ENCODE measurements at places on chromosomes 12 and 14.

DNA sequence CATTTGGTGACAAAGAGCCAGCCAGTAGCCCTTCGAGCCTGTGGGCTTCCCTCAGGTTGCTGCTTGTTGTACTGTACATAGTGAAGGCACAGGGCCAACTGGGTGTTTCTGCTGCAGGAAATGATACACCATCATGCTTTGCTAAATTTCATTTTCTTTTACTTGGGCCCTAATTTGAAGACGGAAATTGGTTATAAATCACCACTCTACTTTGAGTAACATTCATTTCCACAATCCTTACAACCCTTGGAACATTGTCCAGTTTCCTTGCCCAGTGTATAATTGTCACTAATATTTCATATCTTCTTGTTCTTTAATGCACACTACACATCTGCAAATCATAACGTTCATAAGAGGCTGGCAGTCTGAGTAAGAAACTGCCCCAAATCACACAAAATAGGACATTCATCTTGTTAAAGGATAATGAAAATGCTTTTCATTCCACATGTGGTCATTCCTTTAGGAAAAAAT, 30.2 kb downstream of the MSRB3 start:
- DNase-seq = no peak

- DNase-seq = no peak
These were observed 54.4 kb upstream of the BMP4 start for GRCh38 chr14:54010981-54011380.

GRCh38 chr14:52312931-52313355, 1.2 kb upstream of the PTGER2 start:
- DNase-seq = peak; percentile 53

DNA sequence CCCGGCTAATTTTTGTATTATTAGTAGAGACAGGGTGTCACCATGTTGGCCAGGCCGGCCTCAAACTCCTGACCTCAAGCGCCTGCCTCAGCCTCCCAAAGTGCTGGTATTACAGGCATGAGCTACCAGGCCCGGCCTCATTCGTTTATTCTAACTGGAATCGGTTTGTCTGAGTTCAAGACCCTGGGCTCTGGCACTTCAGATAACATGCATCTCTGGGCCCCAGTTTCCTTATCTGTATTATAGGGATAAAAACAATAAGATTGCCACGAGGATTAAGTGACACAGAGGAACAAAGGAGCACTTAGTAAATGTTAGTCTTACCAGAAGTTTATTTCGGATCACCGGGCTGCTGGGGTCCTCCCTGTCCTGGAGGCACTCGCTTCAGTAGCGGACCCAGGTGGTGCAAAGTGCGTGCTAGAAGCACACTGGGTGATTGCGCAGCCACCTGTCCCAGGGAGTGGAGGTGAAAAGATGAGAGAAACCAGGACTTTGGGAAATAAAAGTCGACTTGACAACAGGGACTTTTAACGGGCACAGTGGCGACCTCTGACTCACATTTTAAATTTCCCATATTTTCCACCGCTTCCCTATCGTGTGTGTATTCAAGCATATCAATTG, 37.5 kb downstream of the ACACB start:
- no peak for DNase-seq

GRCh38 chr12:68481181-68481941, 129.3 kb upstream of the RAP1B start:
- no peak for DNase-seq

- no peak for DNase-seq
These were observed 26.6 kb downstream of the OR10G3 start for GRCh38 chr14:21553266-21553665.

DNA sequence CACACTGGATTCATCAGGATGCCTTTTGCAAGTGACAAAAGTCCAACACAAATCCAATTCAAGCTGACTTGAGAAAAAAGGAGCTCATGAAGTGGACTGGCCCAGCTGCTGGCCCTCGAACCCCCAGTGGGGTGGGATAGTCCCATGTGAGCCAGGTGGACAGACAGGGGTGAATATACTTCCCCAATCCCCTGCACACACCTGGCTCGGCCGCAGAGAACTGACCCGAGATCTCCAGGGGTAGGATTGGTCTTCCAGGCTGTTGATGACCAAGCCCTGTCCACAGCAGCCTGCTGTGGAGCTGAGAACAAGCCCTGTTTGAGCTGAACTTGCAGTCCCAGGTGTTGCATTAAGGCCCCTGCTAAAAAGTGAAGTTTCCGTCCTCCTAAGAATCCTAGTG, 56.2 kb downstream of the TPCN1 start:
- no peak for DNase-seq

- no peak for DNase-seq
These were observed 38.7 kb downstream of the P2RX4 start for GRCh38 chr12:121248622-121249021.

GRCh38 chr12:129127211-129127610, 273.9 kb downstream of the GLT1D1 start:
- DNase-seq = no peak

GRCh38 chr14:52313462-52313861, 650 bp upstream of the PTGER2 start:
- DNase-seq = peak; percentile 40

DNA sequence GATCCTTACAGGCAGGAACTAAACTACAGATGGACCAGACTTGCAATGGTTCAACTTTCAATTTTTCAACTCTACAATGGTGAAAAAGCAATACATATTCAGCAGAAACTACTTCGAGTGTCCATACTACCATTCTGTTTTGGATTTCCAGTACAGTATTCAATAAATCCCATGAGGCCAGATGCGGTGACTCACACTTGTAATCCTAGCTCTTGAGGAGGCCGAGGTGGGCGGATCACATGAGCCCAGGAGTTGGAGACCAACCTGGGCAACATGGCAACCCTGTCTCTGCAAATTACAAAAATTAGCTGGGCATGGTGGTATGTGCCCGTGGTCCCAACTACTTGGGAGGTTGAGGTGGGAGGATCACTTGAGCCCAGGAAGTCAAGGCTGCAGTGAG, 336.1 kb downstream of the MED13L start:
- DNase-seq = no peak

DNA sequence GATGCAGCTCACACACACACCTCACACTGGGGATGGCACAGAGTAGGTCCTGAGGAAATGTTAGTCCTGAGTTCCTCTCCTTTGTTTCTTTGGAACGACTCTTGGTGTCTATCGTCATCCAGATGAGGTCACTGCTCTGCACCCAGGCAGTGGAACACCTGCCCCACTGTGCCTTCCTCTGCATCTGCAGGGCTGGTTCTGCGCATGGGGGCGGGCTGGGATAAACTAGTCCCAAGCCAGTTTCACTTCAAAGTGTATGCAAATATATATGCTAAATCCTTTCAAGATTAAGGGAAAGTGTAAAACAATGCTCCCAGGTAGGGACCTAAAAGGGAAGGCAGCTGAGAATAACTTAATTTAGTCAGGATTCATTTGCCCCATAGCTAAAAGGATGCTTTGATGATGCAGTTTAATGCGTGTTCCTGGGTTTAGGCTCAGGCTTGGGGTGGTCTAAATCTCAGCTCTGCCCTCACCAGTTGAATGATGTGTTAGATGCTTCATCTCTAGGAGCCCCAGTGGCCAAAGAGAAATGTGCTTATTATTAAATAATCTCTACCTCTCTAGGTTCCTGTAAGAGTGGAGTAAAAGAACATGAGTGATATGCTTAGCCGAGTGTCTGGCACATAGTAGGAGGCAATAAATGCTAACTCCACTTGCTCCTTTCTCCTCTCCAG, 47.1 kb upstream of the OVCH1 start:
- DNase-seq = no peak

DNA sequence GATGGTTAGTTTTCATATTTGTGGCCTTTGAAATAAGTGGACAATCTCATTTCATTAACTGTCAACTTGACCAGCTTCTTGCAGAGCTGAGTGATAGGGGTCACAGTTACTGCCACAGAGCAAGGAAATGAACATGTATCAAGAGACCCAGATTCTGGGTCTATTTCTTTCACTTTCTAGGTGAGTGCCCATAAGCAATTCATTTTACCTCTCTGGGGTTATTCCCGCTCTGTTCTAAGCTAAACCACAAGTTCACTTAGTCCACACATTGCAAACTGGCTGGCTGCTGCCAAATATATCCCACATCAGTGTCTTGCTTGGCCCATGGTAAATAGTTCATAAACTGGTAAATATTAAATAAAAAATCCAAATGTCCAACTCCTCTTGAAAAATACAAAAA, 29.9 kb downstream of the GPHB5 start:
- no peak for DNase-seq

DNA sequence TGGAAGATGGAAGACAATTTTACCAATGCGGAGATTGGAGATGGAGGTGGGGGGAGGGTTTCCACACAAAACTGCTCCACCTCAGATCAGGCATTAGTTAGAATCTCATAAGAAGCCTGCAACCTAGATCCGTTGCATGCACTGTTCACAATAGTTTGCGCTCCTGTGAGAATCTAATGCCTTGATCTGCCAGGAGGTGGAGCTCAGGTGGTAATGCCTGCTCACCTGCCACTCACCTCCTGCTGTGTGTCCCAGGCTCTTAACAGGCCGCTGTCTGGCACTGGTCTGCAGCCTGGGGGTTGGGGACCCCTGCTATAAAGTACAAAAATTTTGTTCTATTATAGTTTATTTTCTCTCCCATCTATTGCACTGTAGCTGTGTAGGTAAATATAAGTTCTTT, 84.9 kb upstream of the FOXG1 start:
- DNase-seq = no peak
